ENCODE measurements at places on chromosomes 12 and 14.

DNA sequence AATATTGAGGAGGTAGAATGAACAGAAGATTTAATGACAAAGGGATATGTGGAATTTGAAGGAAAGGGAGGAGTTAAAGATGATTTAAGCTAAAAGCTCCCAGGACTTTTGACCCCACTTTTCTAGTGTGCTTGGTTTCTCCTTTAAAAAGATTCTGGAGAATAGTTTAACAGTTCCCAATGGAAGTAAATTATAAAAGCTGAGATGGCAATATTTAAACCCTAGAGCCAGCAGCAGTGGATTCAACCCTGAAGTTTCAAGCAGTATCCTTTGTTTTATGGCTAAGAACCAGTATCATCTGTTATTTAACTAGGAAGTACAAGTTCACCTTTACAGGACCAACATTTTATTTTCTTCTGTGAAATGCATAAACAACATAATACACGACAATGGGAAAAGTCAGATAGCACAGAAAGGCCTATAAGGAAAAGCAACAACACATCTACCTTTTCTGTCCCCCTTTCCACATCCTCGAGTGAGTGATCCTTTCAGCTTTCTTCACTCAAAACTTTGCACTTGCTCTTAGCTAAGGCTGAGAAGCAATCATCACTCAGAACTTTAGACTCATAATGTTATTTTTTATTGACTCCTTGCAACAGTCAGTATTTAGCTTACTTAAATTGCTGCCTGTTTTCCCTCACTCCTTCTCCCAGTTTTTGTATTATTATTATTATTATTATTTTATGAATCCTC lies 264.5 kb downstream of the FBXL14 start:
- no peak for DNase-seq

DNA sequence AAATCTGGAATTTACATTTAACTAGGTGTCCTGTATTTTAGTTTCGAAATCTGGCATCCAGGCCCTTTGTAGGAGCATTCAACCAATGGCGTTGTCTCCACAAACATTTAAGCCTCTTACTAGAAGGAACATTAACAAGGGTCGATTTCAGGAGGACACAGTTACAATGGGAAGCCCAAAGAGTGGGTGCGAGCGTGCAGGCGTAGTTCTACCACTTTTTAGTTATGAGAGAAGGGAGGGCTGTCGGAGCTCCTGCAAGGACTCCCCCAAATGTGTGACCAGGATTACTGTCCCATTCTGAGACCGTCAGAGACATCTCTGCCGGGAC lies 365 bp upstream of the ABHD4 start:
- no peak for DNase-seq

DNA sequence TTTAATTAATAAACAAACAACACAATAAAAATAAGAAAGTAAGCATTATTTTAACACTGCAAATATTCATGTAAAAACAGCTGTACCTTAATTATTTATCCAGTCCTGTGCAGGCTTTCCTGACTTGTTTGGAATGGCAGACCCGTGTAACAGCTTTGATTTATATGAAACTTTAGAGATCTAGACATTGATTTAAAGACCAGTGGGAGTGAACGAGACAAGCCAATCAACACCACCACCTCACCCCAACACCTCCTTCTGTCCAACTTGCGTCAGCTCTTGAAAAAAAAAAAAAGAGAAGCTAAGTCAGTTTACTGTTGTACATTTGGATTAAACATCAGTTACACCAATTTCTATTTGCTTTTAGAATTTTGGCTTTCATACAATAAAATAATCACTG lies 22.3 kb downstream of the SLC38A4 start:
- DNase-seq: no peak

DNA sequence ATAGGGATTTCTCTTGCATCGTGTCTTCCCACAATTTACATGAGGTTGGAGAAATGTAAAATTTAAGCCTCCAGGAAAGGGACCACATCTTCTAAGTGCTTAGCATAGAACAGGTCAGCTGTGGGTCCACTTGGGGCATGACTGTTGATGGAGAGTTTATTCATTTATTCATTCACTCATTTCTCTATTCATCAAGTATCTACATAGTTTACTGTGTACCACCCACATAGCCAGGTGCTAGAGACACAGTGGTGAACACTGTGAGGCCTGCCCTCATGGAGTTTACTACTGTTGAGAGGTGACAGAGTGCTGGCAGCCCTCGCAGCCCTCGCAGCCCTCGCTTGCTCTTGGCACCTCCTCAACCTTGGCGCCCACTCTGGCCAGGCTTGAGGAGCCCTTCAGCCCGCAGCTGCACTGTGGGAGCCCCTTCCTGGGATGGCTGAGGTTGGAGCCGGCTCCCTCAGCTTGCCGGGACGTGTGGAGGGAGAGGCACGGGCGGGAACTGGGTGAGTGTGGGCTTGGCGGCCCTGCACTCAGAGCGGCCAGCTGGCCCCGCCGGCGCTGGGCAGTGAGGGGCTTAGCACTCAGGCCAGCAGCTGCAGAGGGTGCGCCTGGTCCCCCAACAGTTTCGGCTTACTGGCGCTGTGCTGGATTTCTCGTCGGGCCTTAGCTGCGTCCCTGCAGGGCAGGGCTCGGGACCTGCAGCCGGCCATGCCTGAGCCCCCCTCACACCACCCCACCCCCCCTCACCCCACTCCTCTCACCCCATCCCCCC lies 1.7 kb upstream of the JPH4 start:
- DNase-seq: no peak

DNA sequence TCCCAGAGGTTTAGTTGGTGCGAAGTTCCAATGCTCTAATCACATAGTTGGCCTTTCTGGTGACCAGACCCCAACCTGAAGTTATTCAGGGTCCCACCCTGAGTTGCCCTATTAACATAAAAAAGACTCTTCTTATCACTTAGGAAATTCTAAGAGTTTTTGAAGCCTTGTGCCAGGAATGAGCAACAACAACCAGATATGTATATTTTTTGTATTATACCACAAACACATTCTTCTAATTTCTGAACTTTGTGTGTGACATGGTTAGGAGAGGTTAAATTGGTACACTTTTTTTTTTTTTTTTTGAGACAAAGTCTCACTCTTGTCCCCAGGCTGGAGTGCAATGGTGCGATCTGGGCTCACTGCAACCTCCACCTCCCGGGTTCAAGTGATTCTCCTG lies 320.4 kb upstream of the PDE3A start:
- DNase-seq: no peak

DNA sequence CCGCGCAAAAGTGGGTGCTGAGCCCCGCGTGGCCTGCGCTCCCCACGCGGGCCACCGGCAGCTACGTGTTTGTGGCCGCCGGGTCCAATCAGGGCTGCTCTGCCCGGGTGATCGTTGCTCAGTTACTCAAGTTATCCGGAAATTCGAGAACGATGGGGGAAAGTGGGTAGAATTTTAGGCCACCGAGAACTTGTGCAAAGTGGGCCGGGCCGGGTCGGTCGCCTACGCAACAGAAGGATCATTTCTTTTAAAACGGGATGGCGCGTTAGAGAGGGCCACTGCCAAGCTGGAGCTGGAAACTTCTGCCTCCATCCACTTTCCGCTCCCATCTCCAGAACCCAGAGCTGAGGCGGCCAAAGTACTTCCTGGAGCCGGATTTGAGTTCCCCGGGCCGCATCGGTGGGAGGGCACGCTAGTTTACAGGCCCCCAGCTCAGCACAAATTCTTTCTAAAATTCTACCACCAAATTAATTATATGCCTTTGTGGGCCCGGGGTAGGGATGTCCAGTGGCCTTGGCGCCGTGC lies 3.5 kb downstream of the RFX4 start:
- no peak for DNase-seq

- no peak for DNase-seq
Observed at GRCh38 chr14:24376448-24377070, 8.6 kb downstream of the NFATC4 start.

DNA sequence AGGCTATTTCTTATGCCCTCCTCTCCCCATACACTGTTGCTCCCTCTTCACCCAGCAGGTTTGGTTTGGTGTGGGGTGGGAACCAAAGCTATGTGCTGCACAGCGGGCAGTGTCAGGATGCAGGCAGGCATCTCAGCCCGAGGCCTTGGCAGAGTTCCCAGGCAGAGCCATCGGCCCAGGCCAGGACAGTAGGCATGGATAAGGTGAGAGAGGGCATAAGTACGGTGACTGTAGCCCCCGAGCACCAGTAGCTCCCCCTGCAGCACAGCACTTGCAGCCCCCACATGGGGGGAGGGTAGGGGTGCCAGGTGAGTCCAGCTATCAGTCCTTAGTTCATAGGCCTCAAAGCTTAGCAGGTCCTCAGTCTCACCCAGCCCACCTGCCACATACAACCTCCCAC lies 7.2 kb downstream of the KLHL33 start:
- peak; percentile 23 for DNase-seq
